ENCODE measurements at places on chromosomes 3 and 15.
A peak's percentile ranks its signal among the peaks of the same experiment; 100 is the strongest.

DNA sequence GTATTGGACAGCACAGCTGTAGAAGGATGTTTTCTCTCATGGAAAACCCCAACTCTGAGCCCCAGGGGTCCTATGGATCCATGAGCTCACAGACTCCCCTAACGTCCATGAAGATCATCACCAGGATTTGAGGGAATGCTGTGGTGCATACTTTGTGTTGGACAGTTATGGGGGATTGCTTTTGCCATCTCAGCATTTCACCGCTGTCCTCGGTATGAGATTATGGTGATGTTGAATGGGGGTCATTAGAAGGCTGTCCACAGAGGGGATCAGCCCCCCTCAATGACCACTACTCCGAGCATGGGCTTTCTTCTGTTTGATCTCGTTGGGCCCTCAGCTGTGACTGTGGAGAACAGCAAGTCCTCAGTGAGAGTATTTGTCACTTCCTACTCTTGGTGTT lies 255.2 kb upstream of the CTDSPL start:
- no peak for DNase-seq

GRCh38 chr3:9780910-9781309 lies 11.2 kb upstream of the CAMK1 start:
- DNase-seq: no peak

- DNase-seq: no peak
Observed at GRCh38 chr3:71657831-71658530, 67.2 kb downstream of the EIF4E3 start.

DNA sequence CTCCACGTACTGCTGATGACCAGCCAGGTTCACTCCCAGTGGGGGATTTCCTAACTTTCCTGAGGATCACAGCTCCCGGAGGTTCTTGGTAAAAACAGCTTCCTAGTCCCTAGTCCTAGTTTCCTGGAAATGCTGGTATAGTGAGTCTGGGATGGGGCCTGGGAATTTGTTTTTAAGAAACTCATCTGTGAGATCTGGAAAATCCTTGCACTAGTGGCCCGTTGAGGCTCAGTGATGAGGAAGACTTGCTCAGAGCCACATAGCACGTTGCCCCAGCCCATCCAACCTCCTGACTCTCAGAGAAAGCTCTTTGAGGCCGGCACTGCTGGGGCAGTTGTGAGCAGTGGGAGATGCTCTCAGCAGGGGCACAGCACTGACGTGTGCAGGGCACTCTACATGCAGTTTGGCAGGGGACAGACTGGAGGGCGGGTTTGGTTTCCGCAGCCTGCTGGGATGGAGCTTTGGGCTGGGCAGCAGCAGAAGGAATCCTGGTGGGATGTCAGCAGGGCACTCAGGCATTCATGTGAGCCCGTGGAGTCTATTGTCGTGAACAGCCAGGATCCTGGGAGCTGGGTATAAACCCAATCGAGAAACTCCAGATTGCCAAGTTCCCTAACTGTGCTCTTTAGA lies 31.6 kb downstream of the SAXO2 start:
- DNase-seq: no peak

DNA sequence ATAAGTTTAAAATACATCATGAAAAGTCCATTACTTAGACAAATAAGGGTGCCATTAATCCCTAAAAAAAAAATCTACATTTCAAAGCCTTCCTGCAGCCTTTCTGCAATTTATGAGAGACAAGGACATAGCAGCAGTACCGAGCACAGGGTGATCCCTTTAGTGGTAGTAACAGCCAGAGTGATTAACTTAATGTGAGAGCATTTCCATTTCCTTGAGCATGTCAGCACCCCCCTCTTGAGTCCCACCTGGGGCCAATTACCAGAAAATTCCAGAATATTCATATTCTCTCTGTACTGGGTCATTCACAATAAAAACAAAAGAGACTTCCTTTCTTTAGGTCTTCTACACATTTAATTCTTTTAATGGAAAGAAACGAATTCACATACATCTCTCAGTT lies 546.9 kb upstream of the CCDC54 start:
- DNase-seq: no peak

GRCh38 chr3:140521751-140522445 lies 156.0 kb upstream of the TRIM42 start:
- no peak for DNase-seq

- no peak for DNase-seq
Observed at GRCh38 chr15:70762469-70763119, 764 bp downstream of the UACA start.

- DNase-seq: no peak
Observed at GRCh38 chr3:5298453-5298852, 110.9 kb downstream of the EDEM1 start.

- no peak for DNase-seq
Observed at GRCh38 chr15:71753346-71753745, 57.0 kb upstream of the NR2E3 start.

DNA sequence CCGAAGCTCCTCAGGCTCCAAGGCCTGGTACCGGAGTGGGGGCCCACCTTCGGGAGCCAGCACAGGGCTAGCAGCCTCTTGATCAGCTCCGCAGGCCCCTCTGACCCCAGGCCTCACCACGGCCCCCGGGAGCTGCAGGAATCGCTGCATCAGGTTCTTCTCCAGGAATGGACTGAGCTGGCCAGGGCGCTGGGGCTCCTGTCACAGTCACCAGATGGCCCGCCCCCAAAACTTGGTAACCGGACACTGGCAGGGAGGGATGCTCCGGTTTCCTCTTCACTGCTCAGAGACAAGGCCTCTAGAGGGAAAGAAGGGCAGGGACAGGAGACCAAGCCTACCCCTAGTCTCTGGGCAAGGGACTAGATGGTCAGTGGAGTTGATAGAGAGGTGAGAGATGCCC lies 9.9 kb downstream of the AP3B2 start:
- no peak for DNase-seq

DNA sequence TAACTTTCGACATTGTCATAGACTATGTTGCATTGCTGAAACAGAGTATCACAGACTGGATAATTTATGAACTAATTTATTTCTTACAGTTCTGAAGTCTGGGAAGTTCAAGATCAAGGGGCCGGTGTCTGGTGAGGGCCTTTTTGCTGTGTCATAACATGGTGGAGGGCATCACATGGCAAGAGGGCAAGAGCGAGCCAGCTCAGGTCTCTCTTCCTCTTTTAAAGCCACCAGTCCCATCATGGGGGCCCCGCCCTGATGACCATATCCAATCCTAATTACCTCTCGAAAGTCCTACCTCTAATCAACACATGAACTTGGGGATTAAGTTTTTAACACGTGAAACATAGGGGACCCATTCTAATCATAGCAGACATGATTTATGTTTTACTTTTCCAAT lies 33.5 kb upstream of the DCUN1D1 start:
- DNase-seq: no peak

- peak; percentile 29 for DNase-seq
Observed at GRCh38 chr15:85854345-85855097, 59.8 kb upstream of the KLHL25 start.

GRCh38 chr3:89332793-89333192 lies 225.4 kb downstream of the EPHA3 start:
- no peak for DNase-seq

GRCh38 chr3:77411334-77411733 lies 371.4 kb downstream of the ROBO2 start:
- DNase-seq: no peak

DNA sequence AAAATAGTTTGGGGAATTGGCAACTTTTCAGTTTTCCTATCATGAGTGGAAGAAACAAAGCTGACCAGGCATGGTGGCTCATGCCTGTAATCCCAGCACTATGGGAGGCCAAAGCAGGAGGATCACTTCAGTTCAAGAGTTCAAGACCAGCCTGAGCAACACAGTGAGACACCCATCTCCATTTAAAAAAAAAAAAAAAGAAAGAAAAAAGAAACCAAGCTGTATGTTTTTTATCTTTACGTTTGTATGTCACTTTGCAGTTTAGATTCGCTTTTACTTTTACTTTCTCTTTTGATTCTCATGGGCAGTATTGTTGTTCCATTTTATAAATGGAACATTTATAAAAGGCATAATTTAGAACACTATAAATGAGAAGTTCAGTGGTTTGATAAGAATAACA lies 31.2 kb upstream of the TNIK start:
- no peak for DNase-seq

- no peak for DNase-seq
Observed at GRCh38 chr3:37491343-37491742, 317.0 kb upstream of the LRRFIP2 start.

- no peak for DNase-seq
Observed at GRCh38 chr3:61563313-61564271, 2.2 kb downstream of the PTPRG start.

DNA sequence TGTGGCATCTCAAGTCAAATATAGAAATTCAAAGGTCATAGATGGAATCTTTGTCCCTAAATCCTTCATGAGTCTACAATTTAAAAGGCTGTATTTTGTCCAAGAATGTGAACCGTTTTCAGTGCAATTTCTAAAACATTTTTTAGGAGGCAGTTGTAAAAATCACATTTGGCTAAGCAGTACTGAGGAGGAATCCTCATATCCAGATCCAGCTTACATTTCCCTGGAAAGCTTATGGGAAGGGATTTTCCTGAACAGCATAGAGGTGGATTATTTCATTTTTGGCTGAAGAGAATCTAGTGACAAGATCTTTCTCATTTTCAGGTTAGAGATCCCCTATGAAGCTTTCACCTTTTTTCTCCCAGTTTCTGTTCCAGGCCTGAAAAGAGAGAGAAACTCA lies 178.4 kb downstream of the POLR2M start:
- no peak for DNase-seq

- no peak for DNase-seq
Observed at GRCh38 chr15:40182358-40183029, 21.6 kb downstream of the BUB1B start.

GRCh38 chr15:60340207-60340921 lies 57.4 kb downstream of the ANXA2 start:
- no peak for DNase-seq

DNA sequence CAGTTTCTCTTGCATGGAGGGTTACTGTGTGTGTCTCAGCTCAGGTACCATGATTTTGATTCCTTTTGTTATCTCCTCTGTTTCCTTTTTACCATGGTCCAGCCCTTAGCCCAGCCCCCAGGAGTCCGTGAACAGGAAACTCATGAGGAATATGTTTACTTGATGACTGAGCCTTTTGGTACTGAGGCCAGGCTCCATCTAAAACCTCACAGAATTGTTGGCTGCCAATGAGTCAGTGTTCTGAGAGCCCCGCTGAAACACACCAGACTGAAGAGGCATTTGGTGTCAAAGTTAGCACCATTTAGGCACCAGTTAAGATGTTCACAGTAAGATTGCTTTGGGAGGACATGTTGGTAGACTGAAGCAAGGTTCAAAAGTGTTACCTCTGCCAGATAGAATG lies 80.9 kb downstream of the DGKG start:
- DNase-seq: no peak

GRCh38 chr15:51234176-51234927 lies 104.0 kb downstream of the CYP19A1 start:
- DNase-seq: no peak

GRCh38 chr3:187430576-187430975 lies 62.4 kb downstream of the RTP4 start:
- DNase-seq: no peak

DNA sequence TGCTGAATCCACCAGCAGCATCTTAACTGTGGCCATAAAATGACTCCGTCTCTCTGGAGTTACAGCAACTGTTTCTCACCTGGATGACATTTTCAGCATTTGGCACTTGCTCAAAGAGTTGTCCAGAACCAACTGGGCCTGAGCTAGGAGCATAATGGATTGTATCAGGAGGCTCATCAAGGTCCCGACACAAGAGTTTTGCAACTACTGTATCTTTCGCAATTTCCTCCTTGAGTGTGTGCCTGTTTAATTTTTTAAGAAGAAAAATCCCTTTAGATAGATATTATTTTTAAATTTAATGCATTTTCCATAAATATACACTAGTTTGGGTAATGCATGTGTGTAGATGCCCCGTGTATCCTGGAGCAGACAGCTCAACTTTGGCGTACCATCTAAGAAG lies 44.3 kb upstream of the C3orf49 start:
- DNase-seq: no peak

- no peak for DNase-seq
Observed at GRCh38 chr3:14678015-14678503, 3.1 kb downstream of the C3orf20 start.

GRCh38 chr3:32421991-32422859 lies 30.6 kb downstream of the CMTM7 start:
- DNase-seq: no peak

- DNase-seq: no peak
Observed at GRCh38 chr3:156906275-156906674, 80.1 kb downstream of the LEKR1 start.

DNA sequence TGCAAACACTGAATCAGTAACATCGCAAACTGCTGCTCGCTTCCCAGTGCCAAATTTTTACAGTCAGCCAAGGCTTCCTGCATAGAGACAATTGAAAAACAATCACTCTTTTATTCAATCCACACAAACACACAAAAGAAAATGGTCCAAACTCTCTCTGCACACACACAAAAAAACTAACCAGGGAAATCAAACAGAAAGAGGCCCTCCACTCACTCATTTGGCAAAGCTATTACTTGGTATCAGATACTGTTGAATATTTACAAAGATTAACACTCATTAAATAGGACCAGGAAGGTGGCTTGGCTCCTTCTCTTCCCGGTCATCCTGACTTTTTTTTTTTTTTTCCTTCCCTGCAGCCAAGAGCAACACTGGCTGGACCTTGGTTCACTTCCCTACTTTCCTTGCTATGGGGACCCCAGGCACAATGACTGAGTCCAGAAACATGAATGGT lies 62.4 kb upstream of the SPATA12 start:
- DNase-seq: no peak

DNA sequence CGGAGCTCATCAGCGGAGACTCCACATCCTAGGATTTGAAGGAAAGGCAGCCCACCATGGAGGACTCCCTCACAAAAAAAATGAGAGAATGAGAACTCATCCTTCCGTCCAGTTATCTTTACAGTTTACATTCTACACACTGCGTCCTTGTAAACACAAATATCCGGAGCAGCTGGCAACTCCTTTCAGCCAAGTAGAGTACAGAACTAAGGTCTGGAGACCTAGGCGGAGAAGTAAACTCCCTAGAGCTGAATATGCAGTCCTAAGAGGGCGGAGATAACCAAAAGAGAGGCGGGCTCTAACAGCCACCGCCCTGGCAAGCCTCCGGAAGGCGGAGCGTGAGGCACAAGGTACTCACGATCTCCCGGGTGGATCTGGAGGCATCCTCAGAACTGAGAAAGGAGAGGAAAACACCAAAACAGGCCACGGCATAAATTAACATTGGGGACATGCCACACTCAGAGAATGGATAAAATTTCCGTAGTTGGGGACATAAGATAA lies 924 bp upstream of the SIN3A start:
- DNase-seq: peak; percentile 78

GRCh38 chr3:141738891-141739363 lies 829 bp downstream of the RNF7 start:
- DNase-seq: peak; percentile 24

DNA sequence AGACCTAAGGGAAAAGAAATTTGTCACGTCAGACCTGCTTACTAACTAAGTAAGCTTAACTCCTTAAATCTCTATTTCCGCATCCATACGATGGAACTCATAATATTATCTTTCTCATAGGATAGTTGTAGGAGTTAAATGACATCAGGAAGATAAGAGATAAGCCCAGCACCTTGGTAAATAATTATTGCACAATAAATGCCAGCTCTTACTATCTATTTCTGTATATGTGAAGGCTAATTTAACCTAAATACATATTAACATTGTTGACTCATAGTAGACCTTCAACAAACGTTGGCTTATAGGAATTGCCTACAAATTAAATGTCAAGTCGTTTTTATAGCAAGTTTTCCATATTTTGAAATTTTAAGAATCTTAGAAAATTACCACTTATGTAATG lies 709.0 kb downstream of the CADM2 start:
- no peak for DNase-seq
